Right renal cortex interstitium (tissue), 3 donors: ENCODE measurements at places on chromosomes 13 and 19.

GRCh38 chr19:32692727-32693061 is 1.1 kb downstream of the NUDT19 start:
- DNase-seq: no peak

DNA sequence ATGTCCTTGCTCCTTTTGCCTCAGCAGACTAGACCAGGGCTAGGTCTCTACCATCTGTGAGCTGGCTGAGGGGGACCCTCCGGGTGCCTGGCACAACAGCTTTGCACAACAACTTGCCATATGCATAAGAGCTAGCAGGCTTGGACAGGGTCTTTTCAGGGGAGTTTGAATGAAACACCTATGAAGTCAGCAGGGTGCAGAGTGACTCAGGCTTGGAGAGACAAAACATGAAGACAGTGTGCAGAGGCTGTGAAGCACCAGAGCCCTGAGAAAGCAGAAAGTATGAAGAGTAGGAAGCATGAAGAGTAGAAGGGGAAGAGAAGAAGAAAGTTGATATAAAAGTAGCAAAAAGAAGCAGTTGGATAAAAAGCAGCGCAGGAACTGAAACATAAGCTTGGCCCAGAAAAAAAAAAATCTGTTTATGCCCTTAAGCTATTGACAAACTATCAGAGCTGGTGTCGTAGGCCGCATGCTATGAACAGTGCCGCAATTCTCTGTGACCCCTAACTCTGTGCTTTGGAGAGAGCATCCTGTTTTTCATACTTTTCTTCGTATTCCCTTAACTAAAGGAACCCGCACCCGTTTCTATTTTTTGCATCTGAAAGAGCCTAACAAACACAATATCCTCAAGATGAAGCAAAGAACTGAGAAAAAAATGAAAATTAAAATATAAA is 52.7 kb upstream of the FAM216B start:
- DNase-seq: no peak

GRCh38 chr19:23436944-23437343 is 41.7 kb upstream of the ZNF91 start:
- DNase-seq: no peak

GRCh38 chr19:6890401-6890913 is 3.1 kb downstream of the ADGRE1 start:
- no peak for DNase-seq

- peak; percentile 67 for DNase-seq
These were observed 2.7 kb downstream of the VSTM2B start for GRCh38 chr19:29528350-29528945.

GRCh38 chr19:624433-625109 is 8.8 kb downstream of the POLRMT start:
- DNase-seq: no peak

DNA sequence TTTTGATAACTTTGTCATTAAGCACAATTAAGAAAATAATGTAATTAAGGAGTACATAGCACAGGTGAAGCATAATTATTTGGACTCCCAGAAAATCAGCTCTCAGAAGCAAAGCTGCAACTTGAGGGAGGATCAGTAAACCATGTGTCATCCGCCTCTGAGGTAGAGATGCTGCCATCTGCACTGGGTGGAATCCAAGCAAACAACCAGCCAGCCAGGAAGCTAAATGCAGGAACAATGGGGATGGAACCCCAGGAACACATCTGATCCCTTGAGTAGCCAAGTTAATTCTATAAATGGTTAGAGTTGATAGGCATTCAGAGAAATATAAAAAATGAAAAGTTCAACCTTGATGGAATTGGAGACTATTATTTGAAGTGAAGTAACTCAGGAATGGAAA is 520.2 kb downstream of the RFC3 start:
- DNase-seq: no peak
